NCI-H524 (cell line): ENCODE measurements at places on chromosomes 11 and 22.
A peak's percentile ranks its signal among the peaks of the same experiment; 100 is the strongest.

DNA sequence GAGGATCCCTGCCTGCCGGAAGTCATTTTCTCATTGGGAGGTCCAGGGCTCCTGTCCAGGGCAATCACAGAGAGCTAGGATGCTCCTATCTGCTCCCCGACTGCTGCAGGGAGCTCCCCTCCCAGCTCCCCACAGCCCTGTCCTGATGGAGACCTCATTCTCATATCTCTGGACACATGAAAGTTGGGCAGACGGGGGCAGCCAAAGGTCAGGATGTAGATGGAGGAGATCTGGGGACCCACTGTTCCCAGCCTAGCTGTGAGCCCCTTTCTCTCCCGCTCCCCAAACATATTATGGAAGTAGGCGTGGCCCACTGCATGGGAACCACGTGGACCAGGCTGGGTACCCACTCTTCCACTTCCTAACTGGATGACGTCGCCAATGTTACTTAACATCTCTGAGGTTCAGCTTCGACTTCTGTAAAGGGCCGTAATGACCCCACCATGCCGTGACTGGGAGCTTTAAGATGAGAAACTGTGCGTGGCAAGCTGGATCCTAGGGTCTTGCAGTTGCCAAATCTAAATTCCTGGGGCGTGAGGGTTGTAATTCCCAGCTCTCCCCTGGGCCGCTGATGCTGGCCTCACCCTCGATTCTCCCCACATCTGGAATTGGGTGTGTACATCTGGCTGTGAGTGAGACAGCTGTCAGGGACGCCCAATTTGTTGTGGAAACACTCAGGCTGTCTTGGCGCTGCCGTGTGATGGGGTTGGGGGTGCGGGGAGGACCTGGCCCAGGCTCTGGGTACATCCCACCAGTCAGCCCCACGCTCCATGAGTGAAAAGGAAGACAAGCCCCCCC, 1.8 kb downstream of the CDC42EP2 start:
- DNase-seq: no peak

- no peak for DNase-seq
Observed at GRCh38 chr11:126140926-126141280, 70.5 kb downstream of the RPUSD4 start.

GRCh38 chr11:3954448-3955298, 99.2 kb downstream of the STIM1 start:
- no peak for DNase-seq

- DNase-seq: no peak
Observed at GRCh38 chr11:88813233-88813915, 252.4 kb downstream of the GRM5 start.

DNA sequence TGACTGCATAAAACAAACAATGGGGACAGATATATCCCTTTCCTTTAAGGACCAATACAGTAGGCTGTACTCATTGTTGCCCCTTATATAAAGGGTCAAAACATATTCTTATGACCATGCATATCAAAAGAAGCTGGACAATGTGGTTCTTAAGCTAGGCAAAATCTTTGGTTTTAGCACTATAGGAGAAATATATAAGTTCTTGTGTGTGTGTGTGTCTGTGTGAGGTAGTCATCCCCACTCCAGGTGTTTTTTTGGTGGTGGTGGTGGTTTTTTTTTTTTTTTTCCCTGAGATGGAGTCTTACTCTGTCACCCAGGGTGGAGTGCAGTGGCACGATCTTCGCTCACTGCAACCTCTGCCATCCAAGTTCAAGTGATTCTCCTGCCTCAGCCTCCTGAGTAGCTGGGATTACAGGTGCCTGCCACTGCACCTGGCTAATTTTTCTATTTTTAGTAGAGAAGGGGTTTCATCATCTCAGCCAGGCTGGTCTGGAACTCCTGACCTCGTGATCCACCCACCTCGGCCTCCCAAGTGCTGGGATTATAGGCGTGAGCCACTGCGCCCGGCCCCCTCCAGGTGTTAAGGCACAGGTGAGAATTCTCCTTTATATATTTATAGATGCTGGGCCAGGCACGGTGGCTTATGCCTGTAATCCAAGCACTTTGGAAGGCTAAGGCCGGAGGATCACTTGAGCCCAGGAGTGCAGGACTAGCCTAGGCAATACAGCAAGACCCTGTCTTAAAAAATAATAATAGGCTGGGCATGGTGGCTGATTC, 12.0 kb upstream of the ZNF143 start:
- no peak for DNase-seq

DNA sequence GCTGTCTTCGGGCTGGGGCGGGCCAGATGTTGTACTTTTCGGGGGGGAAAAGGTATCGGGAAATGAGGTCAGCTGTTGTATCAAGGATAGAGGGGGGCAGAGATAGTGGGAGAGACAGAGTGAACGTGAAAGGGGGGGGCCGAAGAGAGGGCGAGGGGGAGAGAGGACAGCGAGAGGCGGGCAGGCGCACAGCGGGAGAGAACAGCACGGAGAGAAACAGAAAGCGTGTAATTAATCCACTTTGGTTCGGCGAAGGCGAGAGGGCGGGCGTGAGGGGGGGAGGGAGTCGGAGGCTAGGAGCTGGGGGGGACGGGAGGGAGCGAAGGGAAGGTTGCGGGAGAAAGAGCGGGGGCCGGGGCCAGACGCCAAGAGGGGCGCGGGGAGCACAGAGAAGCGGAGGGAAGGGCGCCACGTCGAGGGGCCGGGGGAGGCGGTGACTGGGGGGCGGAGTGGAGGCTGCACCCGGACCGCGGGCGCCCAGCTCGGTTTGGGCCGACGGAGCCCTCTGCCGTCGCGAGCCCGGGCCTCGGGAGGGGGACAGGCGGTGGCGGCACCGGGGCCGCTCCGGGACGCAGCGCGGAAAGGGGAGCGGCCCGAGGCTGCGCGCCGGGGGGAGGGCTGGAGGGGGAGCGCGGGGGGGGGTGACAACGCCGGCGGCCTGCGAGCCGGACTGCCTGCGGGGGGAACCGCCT, 612 bp downstream of the IGF2 start:
- DNase-seq: peak; percentile 26

DNA sequence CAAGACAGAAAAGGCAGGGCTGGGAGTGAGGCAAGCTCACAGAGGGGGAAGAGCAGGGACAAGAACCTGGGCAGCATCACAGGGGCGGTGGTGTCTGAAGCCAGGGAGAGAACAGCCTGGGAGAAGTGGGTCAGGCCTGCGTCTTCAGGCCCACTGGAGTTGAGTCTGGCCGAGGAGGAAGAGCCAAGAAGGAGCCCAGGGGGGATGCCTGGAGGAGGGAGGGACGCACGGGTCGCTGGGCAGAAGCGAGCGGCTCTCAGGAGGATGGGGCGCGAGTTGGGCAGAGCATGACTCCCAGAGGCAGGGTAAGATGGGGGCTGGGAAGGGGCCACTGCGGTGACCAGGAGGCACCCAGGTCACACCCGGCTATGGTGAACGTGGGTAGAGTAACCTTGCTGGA, 18.5 kb downstream of the LRFN4 start:
- DNase-seq: no peak

DNA sequence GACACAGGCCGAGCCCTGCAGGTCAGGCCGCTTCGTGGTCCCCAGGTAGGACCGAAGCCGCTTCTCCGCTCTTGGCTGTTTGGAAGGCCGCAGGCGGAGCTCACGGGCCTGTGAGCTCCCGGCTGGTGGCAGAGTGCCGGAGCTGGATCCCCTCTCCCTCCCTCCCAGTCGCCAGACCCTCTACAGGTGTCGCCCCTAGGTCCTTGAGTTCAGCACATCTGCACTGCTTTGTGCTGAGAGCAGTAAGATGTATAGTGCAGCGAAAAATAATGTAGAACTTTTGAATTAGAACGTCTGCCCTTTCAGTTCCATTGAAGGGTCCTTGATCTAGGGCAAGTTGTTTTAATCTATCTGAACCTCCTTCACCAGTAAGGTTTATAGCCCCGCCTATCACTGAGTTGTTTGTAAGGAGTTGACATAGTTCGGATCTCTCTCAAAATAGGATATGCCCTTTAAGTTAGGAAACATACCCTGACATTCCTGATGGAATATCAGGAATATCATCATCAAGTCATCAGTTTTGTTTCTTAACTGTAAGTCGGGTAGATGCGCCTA, 419 bp downstream of the ANKRD49 start:
- no peak for DNase-seq

GRCh38 chr11:39037611-39038010, 2421.8 kb downstream of the LRRC4C start:
- no peak for DNase-seq

GRCh38 chr22:35612903-35613302, 4.2 kb downstream of the MB start:
- DNase-seq: no peak

- peak; percentile 28 for DNase-seq
Observed at GRCh38 chr11:17063171-17064002, 14.1 kb downstream of the RPS13 start.

- peak; percentile 1 for DNase-seq
Observed at GRCh38 chr11:105489446-105489845, 120.4 kb upstream of the GRIA4 start.

- DNase-seq: no peak
Observed at GRCh38 chr11:35088226-35088625, 50.7 kb upstream of the CD44 start.

DNA sequence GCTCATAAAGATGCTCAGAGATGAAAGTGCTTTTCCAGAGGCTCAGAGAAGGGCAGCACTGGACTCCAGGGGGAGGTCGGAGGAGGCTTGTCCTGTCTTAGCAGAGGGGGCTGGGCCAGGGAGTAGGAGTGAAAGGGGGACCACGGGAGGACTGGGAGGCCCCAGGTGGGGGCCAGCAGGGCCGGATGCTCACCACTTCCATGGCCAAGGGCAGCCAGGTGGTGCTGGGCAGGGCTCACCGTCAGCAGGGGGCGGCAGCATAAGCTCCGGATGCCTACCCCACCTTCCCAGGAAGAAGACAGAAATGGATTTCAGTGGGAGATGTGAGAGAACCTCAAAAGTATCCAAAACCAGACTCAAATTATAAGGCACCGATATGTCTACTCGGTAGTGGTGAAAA, 11.0 kb downstream of the RAB36 start:
- no peak for DNase-seq
